Activated T-helper 2 cell treated with anti-CD3 and anti-CD28 coated beads, Interferon-gamma antibody, Interleukin-2, Interleukin-4, amounts not matched to agents 10 μg/mL and 5 μg/mL and 100 μg/mL, durations not matched to agents 14 hours and 24 hours and 36 hours (primary cell): ENCODE measurements at places on chromosomes 12 and 14. TPM values are rescaled to one million over a fixed set of nuclear protein-coding genes. Genes with fewer than 3 reads are reported as not detected.

Gene TECPR2
- 7.8 and 12.8 TPM in 2 replicates for total RNA-seq

Gene LALBA
- not detected in 2 replicates for total RNA-seq

Gene KLRD1
- total RNA-seq, result 3.3 and 3.5 TPM in 2 replicates

Gene SLC17A8
- not detected in 2 replicates for total RNA-seq

Gene DYRK2
- total RNA-seq, result 19.7 and 20.6 TPM in 2 replicates

Gene PNP
- 133 and 137 TPM in 2 replicates for total RNA-seq

Gene FAIM2
- 0.05 and 0.23 TPM in 2 replicates for total RNA-seq

Gene MAP3K9
- total RNA-seq, result 5.5 and 5.6 TPM in 2 replicates

Gene HNF1A
- not detected in 2 replicates for total RNA-seq

Gene LRRC10
- not detected in 2 replicates for total RNA-seq

Gene RFX4
- not detected in 2 replicates for total RNA-seq

Gene PLA2G1B
- total RNA-seq, result not detected in 2 replicates

Gene AKT1
- total RNA-seq, result 145 TPM in 2 replicates

Gene OAS1
- 17.7 and 17.8 TPM in 2 replicates for total RNA-seq

Gene FOS
- 24.7 and 27.8 TPM in 2 replicates for total RNA-seq

Gene A2ML1
- not detected in 2 replicates for total RNA-seq

Gene LRP10
- 38.9 and 40.5 TPM in 2 replicates for total RNA-seq

Gene FAM186B
- total RNA-seq, result 0.30 and 0.37 TPM in 2 replicates

Gene HOXC12
- not detected in 2 replicates for total RNA-seq

Gene PLD4
- 0.16 and 0.23 TPM in 2 replicates for total RNA-seq

Gene RD3L
- total RNA-seq, result not detected in 2 replicates

Gene GPR65
- total RNA-seq, result 11.0 and 11.6 TPM in 2 replicates

Gene ALDH6A1
- 14.8 and 17.6 TPM in 2 replicates for total RNA-seq

Gene MYF6
- not detected in 2 replicates for total RNA-seq

Gene ADAM21
- not detected in 2 replicates for total RNA-seq

Gene OTOGL
- total RNA-seq, result 0.16 TPM in 1 of 2 replicates, not detected in the other

Gene FAM161B
- total RNA-seq, result 0.57 and 0.68 TPM in 2 replicates

Gene MORN3
- total RNA-seq, result 0.34 and 0.37 TPM in 2 replicates

Gene LRP1-AS
- total RNA-seq, result not detected in 2 replicates

Gene KRT71
- not detected in 2 replicates for total RNA-seq

Gene CTSG
- total RNA-seq, result not detected in 2 replicates

Gene B3GNT4
- total RNA-seq, result 1.0 and 1.6 TPM in 2 replicates

Gene CFAP54
- total RNA-seq, result 0.14 and 0.23 TPM in 2 replicates

Gene RND1
- 3.5 and 4.7 TPM in 2 replicates for total RNA-seq

Gene TAS2R31
- 3.9 and 4.6 TPM in 2 replicates for total RNA-seq

Gene FAM222A
- 1.4 and 1.6 TPM in 2 replicates for total RNA-seq

Gene CABP1
- 0.27 and 0.41 TPM in 2 replicates for total RNA-seq

Gene GPR135
- total RNA-seq, result 1.6 and 2.4 TPM in 2 replicates
